ENCODE measurements at places on chromosomes 16 and 17. TPM values are rescaled to one million over a fixed set of nuclear protein-coding genes. Genes with fewer than 3 reads are reported as not detected.

The PRR35 gene
- polyA plus RNA-seq = not detected

The GRIN2A gene
- 1.9 TPM for polyA plus RNA-seq

The TMEM238L gene
- polyA plus RNA-seq = not detected

The CDC27 gene
- 68.8 TPM for polyA plus RNA-seq

The GPRC5B gene
- 14.7 TPM for polyA plus RNA-seq

The TCF25 gene
- 239 TPM for polyA plus RNA-seq

The FBXO39 gene
- not detected for polyA plus RNA-seq

The SPNS2 gene
- polyA plus RNA-seq = 1.7 TPM

The MAPT gene
- polyA plus RNA-seq = 1.9 TPM

The MPHOSPH6 gene
- polyA plus RNA-seq = 26.2 TPM

The CX3CL1 gene
- polyA plus RNA-seq = 0.41 TPM

The EVI2A gene
- 0.99 TPM for polyA plus RNA-seq

The ZSWIM7 gene
- polyA plus RNA-seq = 81.6 TPM

The SETD6 gene
- 23.8 TPM for polyA plus RNA-seq

The LLGL2 gene
- polyA plus RNA-seq = 45.5 TPM

The RTN4RL1 gene
- 46.2 TPM for polyA plus RNA-seq

The RAPGEFL1 gene
- polyA plus RNA-seq = 10.1 TPM

The CACNA1H gene
- 16.5 TPM for polyA plus RNA-seq

The MPP3 gene
- 14.6 TPM for polyA plus RNA-seq

The CCL1 gene
- polyA plus RNA-seq = not detected

The TMEM114 gene
- polyA plus RNA-seq = not detected

The NPIPB8 gene
- 2.4 TPM for polyA plus RNA-seq

The TBC1D3G gene
- 5.9 TPM for polyA plus RNA-seq

The HSF4 gene
- 1.7 TPM for polyA plus RNA-seq

The PIPOX gene
- polyA plus RNA-seq = 5.3 TPM

The UMOD gene
- polyA plus RNA-seq = not detected

The FBXL16 gene
- polyA plus RNA-seq = 1.4 TPM

The LGALS9B gene
- not detected for polyA plus RNA-seq

The KRT39 gene
- not detected for polyA plus RNA-seq

The SEPTIN1 gene
- polyA plus RNA-seq = 8.7 TPM

The FZD2 gene
- 51.5 TPM for polyA plus RNA-seq

The USP43 gene
- polyA plus RNA-seq = 1.7 TPM
